WERI-Rb-1 (cell line): ENCODE measurements at places on chromosomes 7 and 10.

- DNase-seq: no peak
Measured at GRCh38 chr10:26502986-26503385, 64.8 kb downstream of the APBB1IP start.

GRCh38 chr10:113547426-113547825, 5.4 kb upstream of the HABP2 start:
- DNase-seq: no peak

- no peak for DNase-seq
Measured at GRCh38 chr10:103742824-103743223, 112.6 kb downstream of the SH3PXD2A start.

GRCh38 chr10:62993121-62993520, 140.0 kb upstream of the NRBF2 start:
- no peak for DNase-seq

GRCh38 chr10:74887614-74888284, 61.3 kb downstream of the KAT6B start:
- no peak for DNase-seq
